ENCODE measurements at places on chromosomes 3 and 15. TPM values are rescaled to one million over a fixed set of nuclear protein-coding genes. Genes with fewer than 3 reads are reported as not detected.

DNA sequence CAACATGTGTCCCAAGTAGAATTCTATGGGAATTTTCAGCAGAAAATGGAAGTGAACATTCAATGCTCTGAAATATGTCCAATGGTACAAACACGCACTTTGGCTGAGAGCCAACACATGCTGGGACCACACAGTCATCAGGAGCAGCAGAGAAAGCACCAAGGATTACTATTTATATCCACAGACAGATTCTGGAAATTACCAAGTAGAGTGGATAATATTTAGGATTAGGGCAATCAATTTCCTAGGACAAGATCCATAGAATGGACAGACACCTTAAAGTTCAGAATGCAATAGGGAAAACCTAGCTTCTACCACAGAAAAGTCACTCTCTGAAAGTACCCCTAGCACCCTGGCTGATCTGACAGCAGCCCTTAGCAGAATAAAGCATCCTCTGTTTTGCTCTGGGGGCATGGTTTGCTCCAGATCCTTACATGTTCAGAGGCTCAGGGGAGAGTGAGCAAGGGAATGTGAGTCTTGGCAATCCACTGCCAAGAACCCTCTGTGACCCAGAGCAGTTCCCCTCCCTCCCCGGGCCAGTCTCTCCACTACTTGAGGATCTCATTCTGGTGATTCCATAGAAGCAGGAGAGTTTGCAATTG is 206.0 kb upstream of the WNT5A start:
- no peak for DNase-seq

Gene MYRIP
- polyA plus RNA-seq, result 2.4 TPM

DNA sequence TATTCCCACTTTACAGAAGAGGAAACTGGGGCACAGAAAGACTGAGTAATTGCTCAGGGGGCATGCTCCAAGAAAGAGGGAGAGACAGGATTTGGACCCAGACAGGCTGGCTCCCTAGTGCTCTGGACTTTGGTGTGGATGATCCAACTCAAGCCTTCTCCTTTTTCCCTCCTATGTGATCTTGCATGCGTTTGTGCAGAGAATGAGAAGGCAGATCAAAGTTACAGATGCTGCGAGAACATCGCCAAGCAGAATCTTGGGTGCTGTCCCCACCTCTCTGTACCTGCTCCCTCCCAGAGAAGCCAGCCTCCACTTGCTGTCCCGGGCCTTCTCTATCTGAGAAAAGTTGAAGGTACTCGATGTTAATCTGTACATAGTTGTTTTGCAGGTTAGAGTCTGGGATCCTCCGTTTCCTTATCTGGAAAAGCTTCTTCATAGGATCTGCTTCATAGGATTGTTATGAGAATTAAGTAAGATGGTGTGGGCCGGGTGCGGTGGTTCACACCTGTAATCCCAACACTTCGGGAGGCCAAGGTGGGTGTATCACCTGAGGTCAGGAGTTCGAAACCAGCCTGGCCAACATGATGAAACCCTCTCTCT is 10.2 kb downstream of the GNB5 start:
- DNase-seq, result no peak

Gene CSTA
- polyA plus RNA-seq, result 0.66 TPM

Gene PAK6
- 5.6 TPM for polyA plus RNA-seq

DNA sequence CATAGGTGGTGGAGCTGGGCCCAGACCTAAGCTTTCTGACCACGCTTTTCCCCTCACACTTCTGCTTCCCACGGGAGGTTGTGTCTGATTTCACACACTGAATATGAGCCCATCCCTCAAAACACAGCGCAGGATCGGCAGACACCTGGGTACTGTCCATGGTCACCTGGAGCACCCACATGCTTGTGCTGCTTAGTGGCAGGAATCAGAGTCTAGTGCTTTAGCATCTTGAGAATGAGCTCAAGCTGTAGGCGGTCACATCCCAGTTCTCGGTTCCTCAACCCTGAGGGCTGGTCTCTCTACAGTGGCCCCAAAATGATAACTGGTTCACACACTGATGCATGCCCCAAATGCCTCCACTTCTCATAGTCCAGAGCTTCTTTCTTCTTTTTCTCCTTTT is 111.0 kb downstream of the SEMA5B start:
- DNase-seq, result no peak

DNA sequence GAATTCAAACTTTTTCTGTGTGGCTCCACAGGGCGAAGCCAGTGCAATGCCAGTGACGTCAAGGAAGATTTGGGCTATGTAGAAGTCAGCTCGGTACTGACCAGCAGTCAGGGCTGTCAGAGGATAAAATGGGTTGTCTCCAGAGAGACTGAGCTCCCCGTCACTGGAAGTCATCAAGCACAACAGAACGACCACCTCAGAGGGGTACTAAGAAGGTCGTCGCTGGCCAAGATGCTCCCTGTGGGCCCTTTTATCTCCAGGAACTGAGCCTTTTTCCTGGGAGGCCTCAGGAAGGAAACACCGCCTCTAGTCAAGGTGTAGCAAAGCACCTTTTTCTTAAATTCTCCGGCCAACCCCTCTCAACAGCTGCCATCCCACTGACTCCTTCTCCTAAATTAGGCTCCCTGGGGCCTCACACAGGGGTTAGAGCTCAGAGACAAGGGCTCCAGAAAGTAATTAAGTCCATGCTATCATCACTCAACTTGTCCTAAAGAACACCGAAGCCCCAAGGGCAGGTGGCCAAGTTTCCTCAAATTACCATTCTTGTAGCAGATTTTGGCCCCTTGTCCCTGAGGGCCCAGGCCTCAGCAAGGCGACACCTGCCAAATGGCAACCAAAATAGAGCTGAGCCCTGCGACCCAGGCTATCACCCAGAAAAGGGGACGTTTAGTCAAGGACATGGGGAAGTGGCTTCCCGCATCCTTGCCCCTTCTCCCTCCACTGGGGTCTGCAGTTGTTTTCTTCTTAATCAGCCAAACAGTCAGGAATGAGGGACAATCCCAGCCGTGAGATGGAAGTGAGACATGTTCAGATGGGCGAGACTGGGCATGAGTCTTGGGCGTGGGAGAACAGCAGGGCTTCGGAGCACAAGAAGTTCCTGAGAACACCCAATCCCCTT is 48.0 kb downstream of the SSUH2 start:
- no peak for DNase-seq

Gene PLSCR5
- not detected for polyA plus RNA-seq

Gene MAGEL2
- polyA plus RNA-seq, result 3.9 TPM

DNA sequence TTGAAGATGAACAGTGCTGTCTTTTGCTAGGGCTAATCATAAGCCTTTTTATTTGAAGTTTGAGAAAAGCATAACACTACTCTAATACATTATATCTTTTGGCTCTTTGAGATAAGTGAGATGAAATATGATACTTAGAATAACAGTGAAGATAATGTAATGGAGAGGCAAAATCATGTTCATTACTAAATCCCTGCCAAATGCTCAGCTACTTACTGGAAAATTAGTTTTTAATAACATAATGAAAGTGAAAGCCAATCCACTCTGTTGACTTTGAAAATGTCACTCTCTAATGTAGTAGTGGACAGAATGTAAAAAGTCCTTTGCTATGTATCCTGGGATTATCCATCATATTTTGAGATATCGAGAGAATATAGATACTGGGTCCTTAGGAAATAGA is 35.9 kb upstream of the MYH15 start:
- DNase-seq, result no peak

DNA sequence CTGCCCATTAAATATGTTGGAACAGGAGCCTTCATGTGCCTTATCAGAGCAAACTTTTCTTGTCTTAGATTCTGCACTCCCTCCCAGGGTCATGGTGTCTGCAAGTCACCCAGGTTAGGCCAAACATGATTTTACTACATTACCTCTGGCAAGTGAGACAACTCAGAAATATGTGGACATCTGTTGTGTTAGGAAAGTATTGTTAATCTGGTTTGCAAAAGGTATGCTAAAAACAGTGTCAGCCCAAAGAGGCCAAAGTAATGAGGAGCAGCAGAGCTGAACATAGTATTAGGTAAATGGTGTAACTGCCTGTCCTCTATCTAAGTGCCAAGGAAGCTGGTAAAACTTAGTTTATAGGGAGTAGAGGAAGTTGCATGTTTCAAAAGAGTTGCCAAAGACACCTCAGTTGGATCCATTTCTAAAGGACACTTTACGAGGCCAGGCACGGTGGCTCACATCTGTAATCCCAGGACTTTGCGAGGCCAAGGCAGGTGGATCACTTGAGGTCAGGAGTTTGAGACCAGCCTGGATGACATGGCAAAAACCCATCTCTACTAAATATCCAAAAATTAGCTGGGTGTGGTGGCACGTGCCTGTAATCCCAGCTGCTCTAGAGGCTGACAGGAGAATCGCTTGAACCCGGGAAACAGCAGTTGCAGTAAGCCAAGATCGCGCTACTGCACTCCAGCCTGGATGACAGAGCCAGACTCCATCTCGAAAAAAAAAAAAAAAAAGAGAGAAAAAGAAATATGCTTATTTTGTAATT is 22.5 kb upstream of the PPIB start:
- no peak for DNase-seq

Data from left renal cortex interstitium (tissue), 4 donors.